KBM-7 (cell line): ENCODE measurements at places on chromosomes 1 and 21.

- DNase-seq, result no peak
These were observed 147.8 kb upstream of the POGK start for GRCh38 chr1:166691476-166691875.

- no peak for DNase-seq
These were observed 19.1 kb upstream of the CGN start for GRCh38 chr1:151492120-151492519.

GRCh38 chr1:9901148-9902059, 8.7 kb downstream of the CTNNBIP1 start:
- DNase-seq, result no peak

GRCh38 chr1:48048064-48048463, 50.9 kb upstream of the TRABD2B start:
- DNase-seq, result no peak

DNA sequence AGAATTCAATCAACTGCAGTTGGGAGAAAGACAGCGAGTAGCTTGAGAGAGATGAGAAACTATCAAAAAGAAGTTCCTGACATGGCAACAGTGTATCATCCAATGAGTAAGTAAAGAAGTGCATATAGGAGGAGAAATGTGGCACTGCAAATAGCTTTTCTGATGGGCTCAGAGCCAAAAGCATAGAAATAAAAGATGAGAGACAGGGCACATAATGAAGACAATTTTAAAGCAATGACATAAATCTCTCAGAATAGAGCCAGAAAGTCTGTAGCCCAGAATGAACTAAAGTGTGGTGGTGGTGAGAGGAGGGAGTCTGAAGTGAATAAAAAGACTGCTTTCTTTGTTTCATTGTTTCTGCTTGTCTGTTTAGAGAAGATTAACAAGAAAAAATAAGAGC, 34.3 kb downstream of the TNFSF18 start:
- DNase-seq, result no peak
